ENCODE measurements at places on chromosomes 13 and 19.

- DNase-seq, result no peak
Observed at GRCh38 chr13:51045451-51045850, 65.6 kb downstream of the C13orf42 start.

GRCh38 chr13:107133950-107134349 lies 566.0 kb upstream of the ARGLU1 start:
- DNase-seq, result no peak

GRCh38 chr13:99191900-99192399 lies 8.7 kb upstream of the UBAC2 start:
- DNase-seq, result no peak

- DNase-seq, result no peak
Observed at GRCh38 chr13:21516805-21517204, 57.7 kb upstream of the ZDHHC20 start.

DNA sequence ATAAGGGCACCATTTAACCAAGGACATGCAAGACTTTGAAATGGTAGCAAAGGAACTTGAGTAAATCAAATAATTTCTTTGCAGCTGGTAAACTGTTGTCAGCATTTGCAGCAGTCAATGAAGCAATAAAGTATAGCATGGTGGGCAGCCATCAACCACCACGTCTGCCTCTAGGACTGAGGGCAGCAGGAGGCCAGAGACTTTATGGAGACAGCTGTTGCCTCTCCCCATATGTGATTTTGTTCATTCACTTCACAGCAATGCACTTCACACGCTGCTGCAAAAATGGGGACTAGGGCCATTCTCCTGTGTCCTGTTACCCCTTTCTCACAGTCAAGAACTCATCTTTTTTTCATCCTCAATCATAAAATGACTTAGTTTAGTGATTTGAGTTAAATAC lies 51.3 kb upstream of the PCDH9 start:
- no peak for DNase-seq

GRCh38 chr13:76473552-76474134 lies 412.6 kb downstream of the KCTD12 start:
- peak; percentile 83 for DNase-seq

- no peak for DNase-seq
Observed at GRCh38 chr19:18636969-18637629, at the start of gene KLHL26. Gene KLHL26 (plus strand): TSS chr19:18637028. CDS start chr19:18637055, 27 bp downstream.

- DNase-seq, result no peak
Observed at GRCh38 chr13:101695870-101696516, 243.5 kb downstream of the ITGBL1 start.

DNA sequence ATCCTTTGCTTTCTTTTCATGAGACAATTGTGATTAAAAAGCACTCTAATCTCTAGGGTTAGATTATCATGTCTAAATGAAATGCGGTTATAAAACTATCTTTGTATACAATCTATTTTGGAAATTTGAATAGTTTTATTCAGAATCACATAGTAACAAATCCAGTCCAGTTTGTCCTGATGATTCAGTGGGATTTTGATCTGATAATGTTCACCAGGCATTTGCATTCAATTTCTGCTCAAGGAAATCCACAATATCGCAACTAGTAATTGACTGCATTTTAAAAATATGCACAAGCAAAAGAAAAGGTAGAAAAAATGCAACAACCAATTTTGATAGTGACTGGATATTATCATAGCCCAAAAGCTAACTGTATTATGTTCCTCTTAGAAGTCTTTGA lies 63.8 kb downstream of the ITGBL1 start:
- DNase-seq, result no peak

- no peak for DNase-seq
Observed at GRCh38 chr19:4268816-4269430, 10.1 kb upstream of the SHD start.

- peak; percentile 94 for DNase-seq
Observed at GRCh38 chr19:12092065-12092867, 27.7 kb downstream of the ZNF844 start.

DNA sequence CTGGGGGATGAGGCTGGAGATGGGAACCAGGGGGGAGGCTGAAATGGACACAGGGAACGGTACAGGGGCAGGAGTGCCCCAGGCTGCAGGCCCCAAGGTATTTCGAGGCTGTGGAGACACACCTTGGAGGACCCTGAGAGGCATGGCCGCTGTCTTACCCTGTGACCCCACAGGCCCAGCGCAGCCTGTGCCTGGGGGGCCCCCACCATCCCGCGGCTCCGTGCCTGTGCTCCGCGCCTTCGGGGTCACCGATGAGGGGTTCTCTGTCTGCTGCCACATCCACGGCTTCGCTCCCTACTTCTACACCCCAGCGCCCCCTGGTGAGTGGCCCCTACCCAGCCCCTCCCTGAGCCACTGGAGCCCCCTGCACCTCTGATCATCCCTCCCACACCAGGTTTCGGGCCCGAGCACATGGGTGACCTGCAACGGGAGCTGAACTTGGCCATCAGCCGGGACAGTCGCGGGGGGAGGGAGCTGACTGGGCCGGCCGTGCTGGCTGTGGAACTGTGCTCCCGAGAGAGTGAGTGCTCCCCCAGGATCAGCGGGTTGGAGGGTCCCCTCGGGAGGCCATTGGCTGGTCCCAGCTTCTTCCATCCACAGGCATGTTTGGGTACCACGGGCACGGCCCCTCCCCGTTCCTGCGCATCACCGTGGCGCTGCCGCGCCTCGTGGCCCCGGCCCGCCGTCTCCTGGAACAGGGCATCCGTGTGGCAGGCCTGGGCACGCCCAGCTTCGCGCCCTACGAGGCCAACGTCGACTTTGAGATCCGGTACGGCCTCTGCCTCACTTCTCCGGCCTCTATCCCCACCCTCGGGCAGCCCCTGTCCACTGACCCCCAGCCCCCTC lies 16.9 kb upstream of the SPIB start:
- no peak for DNase-seq

GRCh38 chr19:52270266-52270885 lies 989 bp downstream of the ZNF766 start:
- DNase-seq, result peak; percentile 24

DNA sequence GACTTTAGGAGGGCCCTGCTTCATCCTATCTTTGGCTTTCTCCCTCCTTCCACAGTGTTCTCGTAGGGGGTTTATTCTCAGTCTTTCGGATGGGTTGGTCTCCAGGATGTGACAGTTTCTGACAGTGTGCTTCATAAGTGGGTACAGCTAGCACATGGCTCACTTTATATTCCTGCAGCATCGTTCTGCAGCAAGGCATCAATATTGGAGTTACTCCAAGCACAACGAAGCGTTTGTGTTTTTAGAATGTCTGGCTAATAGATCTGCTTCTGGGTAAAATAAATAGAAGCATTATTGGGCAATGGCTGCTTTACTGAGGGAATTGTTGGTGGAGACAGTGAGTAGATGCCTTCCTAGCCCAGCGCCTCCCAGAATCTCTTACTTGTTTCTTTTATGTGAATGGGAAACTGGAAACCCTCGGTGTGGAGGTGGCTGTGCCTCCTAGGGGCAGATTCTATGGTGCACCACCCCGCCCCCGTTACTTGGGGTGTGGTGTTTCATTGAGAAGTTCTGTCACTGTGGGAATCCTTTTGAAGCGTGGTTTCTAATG lies 2.0 kb downstream of the FARP1 start:
- no peak for DNase-seq

DNA sequence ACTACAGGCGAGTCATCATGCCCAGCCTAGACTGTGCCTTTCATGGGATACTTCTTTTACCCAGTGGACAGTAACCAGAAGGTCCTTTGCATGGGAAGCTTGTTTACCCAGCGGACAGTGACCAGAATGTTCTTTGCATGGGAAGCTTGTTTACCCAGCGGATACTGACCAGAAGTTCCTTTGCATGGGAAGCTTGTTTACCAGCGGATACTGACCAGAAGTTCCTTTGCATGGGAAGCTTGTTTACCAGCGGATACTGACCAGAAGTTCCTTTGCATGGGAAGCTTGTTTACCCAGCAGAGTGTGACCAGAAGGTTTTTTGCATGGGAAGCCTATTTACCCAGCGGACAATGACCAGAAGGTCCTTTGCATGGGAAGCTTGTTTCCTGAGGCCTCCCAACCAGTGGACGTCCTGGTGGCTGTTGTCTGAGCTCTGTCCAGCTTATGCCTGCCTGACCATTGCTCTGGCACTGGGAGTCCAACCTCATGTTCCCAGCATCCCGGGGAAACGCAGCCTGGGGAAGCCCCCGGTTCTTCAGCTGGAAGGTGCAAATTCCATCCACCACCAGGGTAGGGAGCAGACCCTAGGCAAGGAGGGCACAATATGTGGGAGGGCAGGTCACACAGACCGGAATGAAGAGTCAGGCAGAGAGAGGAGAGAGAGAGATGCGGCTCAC lies 41.6 kb upstream of the PDCD5 start:
- DNase-seq, result no peak

DNA sequence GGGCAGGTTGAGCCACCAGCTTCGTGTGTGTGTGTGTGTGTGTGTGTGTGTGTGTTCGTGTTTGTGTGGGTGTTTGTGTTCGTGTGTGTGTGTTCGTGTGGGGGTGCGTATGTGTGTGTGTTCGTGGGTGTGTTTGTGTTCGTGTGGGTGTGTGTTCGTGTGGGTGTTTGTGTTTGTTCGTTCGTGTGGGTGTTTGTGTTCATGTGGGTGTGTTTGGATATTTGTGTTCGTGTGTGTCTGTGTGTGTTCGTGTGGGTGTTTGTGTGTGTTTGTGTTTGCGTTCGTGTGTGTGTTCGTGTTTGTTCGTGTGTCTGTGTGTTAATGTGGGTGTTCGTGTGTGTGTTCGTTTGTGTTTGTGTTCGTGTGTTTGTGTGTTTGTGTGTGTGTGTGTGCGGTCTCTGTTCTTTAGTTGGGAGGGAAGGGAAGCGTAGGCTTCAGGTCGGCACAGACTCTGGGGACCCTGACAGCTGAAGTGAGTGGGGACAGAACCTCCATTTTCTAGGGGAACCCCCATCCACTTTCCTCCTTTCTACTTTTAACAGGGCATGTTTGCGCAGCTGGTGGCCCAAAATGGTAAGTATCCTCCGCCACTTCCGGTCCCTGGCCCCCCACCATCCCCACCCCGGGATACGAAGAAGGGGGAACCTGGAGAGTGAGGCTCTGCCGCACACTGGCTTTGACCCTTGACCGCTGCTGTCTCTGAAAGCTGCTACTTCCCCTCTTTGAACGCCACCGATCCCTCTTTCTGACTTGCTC lies 1.6 kb downstream of the TNFSF9 start:
- DNase-seq, result peak; percentile 87
